ENCODE measurements at places on chromosomes 4 and X.

DNA sequence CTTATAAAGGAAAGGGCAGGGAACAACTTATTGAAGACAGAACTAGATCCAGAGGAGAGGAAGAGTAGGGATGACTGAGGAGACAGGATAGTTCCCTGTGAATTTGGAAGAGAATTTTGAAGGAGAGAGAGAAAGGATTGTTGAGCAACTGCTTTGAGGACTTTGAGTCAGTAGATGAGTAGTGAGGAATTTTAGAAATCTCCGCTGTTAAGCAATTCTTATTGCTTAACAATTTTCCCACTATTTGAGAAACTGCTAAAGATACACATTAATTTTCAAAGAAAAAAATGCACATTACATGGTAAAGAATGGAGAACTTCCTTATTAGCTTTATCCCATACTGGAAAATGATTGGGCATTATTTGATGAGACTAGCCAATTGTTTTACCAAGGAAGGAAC lies 116.3 kb upstream of the NRK start:
- DNase-seq, result no peak

GRCh38 chr4:52369649-52370048 lies 289.5 kb downstream of the USP46 start:
- no peak for DNase-seq

GRCh38 chr4:182978152-182978827 lies 61.1 kb upstream of the DCTD start:
- DNase-seq, result no peak

GRCh38 chr4:73964862-73965611 lies 16.8 kb downstream of the PF4 start:
- DNase-seq, result no peak

DNA sequence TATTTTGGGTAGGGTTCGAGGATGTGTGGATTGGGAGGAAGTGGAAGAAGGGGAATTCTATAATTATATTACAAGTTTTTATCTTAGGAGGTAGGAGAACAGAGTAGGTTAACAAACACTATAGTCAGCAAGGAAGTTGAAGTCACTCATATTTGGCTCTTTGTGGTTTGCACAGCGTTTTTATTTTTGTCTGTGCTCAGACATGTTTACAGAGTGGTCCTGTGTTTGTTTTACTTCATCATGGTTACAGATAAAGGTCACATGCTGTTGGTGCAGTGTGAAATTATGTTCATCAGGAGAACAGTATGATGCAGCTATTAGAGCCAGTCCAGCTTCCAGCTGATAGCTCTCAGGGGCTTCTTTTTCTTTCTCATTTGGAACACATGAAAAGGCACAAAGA lies 299.9 kb upstream of the SFRP2 start:
- no peak for DNase-seq

DNA sequence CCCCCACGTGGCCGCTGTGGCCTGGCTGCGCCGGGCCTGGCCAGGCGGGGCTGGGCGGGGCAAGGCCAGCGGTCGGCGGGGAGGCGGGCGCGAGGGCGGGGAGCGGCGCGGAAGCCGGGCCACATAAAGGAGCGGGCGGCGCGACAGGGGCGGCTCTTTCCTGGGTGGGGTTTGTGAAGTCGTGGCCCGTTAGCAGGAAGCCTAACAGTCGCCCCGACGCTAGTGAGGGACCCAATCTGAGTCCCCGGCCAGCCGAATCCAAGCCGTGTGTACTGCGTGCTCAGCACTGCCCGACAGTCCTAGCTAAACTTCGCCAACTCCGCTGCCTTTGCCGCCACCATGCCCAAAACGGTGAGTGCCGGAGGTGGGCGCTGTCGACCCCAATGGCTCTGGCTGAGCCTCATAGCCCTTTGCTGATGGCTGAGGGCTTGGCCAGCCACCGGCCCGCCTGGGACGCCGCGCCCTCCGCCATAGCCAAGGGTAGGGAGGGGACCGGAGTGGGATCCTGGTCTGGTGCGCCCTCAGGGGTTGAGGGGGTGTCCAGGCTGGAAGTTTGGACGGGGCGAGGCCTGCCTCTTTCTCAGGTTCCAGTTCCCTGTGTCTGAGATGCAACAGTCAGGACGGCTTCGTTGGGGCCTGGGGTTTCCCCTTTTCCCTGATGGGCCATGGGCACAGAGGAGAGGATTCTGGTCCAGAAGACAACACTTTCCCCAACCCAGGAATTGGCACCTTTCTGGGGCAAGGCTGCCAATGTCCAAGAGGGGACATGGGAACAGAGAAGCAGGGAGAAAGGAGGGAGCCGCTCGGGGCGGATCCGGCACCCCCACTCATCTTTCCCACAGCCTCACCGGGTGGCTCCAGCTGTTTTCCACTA lies at the start of gene MSN:
Gene MSN, plus strand, starts transcription at position 152 of the 874 bp plus-strand sequence. Its CDS starts 188 bp downstream, at position 340.
- peak; percentile 77 for DNase-seq

- no peak for DNase-seq
Observed at GRCh38 chrX:119775517-119776238, 15.8 kb downstream of the RPL39 start.

DNA sequence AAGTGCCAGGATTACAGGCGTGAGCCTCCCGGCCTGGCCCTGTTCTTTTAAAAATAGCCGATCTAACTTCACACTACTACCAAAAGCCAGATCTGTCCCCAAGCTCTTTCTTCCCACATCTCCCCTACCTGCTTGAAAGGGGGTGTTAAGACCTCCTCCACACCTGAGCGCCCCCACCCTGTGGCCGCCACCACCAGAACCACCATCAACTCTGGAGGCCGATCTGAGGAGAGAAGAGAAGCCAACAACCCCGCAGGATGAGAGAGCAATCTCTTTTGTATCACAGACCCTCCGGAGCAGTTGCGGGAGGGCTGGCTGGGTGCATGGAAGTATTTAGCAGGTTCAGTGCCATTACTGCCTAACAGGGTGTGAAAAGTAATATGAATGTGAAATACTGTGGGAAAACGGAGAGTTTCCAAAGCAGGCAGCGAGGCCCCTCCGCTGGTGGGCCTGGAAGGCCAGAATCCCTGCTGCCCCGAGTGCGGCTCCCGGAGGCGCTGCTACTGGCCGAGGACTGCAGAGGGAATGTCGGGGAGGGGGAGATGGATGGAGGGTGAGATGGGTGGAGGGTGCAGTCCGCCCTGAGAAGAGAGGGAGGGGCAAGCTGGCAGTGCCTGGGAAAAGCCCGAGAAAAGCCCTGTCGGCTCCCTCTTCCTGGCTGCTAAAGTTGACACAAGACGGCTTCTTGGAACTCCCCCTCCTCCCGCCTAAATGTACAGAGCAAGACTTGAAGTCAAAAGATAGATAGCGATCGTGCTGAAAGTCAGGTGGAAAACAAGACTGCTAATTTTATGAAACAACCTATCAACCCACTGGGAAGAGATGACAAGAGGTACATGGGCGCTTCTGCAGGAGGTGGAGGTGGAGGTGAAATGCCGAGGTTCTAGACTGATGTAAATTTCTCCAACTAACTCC lies 22.3 kb downstream of the HAND2 start:
- DNase-seq, result no peak

DNA sequence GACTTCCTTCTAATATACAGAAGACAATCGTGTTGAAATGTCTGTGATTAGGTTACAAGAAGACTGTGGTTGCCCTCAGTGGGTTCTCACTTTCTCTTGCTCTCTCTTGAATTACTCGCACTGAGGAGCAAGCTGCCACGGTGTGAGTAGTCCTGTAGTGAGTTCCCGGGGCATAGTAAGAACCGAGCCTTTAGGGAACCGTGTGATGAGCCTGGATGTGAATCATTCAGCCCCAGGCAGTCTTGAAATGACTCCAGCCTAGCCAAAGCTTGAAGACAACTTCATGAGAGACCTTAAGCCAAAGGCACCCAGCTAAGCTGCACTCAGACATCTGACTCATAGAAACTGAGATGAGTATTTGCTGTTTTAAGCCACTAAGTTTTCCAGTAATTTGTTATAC lies 292.7 kb downstream of the SPOCK3 start:
- no peak for DNase-seq

GRCh38 chrX:98480606-98481005 lies 1596.9 kb downstream of the RPA4 start:
- no peak for DNase-seq

DNA sequence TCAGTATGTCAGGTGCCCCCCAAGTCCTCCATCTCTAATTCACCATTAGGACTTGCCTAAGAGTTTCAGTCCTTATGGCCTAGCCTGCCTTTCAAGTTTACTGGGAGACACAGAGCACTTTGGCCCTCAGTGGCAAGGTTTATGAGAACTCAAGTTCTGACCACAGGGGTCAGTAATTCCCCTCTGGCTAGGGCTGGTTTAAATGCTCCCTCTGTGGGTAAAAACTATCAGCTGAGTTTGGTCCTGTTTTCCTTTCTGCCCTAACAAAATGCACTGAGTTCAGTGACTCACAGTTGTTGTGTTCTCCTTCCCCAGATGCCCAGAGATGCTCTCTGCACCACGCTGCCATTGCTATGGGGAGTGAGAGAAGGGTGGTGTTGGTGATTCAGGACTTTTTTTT lies 163.2 kb downstream of the RELL1 start:
- no peak for DNase-seq

GRCh38 chrX:47515941-47516665 lies 33.1 kb upstream of the ZNF41 start:
- DNase-seq, result no peak

DNA sequence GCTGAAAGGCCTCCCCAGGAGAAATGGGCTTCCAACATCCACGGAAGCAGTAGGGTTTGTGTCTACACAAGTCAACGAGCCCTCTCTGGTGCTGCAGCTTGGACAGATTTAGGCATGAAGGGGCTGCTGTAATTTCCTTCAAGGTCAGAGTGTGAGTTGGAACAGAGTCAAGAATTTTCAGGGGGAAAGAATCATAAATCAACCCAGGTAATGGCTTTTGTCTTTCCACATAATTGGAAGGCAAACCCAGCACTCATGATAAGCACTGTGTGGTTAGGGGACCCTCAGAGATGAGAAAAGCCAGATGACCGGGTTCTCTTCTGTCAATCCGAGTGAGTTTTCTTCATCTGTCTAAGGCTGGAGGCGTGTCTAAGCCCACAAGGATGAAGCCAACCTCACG lies 78.6 kb upstream of the MXRA5 start:
- no peak for DNase-seq

GRCh38 chrX:94058728-94059382 lies 384.8 kb downstream of the FAM133A start:
- DNase-seq, result no peak

GRCh38 chr4:180598281-180598680 lies 1644.9 kb upstream of the TENM3 start:
- no peak for DNase-seq

DNA sequence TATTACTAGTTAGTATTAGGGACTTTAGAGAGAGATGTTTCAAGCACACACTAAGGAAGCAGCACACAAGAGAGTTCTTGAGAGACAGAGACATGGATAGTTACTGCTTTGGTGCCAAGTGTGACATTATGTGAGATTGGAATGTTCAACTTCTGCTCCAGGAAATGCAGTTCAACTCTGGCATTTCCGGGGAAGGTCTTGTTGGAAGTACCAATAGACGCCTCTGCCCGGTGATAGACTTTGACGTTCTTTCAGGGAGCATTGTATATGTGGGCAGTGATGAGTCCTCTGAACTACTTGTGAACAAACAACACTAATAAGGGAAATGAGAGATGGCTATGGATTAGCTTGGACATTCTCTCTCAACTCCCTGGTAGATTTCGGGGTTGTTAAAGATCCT lies 638.1 kb upstream of the BOD1L1 start:
- no peak for DNase-seq

DNA sequence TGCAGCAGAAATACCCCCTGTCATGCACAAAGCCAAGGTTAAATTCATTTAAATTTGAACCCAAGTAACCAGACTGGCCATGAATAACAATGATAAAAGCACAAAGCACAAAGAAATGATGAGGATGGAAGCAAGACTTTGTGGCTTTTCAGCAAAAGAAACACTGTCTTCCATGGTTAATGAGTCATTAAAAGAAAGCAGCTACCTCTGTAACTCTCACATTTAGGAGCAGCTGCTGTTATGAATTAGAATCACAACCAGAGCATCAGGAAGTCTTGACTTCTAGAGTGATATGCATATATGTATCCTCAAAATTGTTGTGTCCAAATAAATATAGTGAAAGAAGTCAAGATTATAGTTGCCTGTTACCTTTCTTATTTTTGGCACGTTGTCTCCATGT lies 70.7 kb upstream of the RPS6KA6 start:
- no peak for DNase-seq

- no peak for DNase-seq
Observed at GRCh38 chr4:153131596-153131995, 72.6 kb upstream of the TRIM2 start.

GRCh38 chrX:144715337-144715736 lies 532.0 kb upstream of the SPANXN1 start:
- DNase-seq, result no peak

DNA sequence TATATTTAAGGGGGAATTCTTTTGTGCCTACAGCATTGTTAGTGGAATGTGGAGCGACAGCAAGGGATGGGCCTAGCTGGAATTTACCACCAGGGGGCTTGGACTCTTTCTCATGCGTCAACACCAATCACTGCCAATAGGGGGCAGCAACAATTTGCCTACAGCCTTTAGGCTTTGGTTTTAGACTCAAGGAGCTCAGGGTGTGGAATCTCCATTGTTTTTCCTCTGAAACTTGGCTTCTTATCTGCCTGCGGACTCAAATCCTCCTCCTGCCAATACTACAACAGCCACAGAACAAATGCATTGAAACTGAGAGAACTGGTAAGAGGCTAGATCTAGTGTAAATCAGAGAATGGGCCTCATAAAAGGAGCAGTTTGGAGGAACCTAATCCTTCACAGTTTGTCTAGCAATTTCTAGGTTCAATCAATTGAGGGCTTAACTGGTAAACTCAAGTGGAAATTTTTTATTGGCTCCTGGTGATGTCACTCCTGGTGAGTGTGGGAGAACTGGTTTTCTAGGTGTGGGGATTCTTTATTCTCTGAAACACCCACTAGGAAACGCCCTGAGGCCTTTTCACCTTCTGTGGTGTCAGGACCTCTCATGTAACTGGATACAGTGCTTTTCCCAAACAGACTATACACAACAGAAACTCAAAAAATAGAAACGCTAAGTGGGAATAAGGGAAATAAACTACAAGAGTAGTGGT lies 27.9 kb upstream of the TMSB4X start:
- DNase-seq, result peak; percentile 69

DNA sequence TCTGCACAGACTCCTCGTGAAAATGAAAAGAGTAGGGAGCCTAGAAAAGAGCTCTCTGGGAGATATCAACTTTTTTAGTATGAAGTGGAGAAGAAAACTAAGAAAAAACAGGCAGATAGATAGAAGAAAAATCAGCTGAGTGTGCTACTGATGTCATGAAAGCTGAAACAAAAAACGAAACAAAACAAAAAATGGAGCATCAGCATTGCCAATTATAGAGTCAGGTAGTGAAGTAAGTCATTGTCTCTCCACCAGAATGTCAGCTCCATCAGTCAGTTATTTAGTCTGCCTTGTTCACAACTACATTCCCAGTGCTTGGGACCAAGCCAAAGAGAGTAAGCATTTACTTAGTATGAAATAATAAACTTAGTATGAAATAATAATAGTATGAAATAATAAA lies 595.1 kb downstream of the STPG2 start:
- no peak for DNase-seq

DNA sequence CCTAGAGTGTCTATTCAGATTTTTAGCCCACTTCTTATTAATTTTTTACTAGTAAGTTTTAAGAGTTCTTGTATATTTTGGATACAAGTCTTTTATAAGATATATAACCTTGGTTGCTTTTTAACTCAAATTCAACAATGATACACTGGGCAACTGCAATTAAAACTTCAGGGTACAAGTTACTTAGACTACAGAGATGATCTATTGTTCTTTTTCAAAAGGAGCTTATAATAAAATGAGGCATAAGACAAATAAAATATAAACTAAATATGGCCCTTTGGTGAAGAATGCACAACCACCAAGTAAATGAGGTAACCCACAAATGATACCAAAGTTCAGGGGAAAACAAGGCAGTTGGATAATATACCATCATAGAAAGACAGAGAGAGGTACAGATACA lies 37.6 kb upstream of the CXCL6 start:
- DNase-seq, result no peak

GRCh38 chrX:1903236-1903935 lies 288.5 kb downstream of the ASMT start:
- DNase-seq, result no peak
